ENCODE measurements at places on chromosomes 1 and 21.

DNA sequence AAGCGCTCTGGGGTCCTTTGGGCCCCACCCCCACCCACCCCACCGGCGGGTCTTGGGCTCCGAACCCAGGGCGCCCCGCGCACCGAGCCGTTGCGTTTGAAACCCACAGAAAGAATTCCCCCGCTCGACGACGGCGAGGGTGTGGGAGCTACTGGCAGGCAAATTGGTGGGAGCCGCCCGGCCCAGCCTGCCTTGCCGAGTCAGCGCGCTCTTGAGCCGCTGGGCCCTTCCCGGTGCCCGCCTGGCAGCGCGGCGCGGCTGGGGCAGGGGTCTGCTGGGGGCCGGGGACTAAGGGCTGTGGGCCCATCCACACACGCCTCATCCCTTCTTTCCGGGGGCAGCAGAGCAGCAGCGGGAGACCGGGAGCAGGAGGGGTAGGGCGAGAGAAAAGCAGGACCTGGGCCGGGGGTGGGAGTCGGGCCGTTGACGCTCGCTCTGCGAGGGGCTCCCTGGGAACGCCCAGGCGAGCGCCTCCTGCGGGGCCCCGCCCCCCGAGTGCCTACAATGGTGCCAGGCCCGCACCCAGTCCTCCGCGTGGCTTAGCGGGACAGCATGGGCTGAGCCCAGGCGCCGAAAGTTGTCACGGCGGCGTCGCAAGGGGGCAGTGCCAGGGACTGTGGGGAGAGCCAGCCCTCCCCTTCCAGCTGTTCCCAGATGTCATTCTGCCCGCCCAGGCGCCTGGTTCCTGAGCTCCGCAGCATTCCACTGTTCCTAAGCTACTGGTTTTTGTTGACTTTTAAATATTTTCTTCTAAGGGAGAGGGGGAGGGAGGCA is at the start of gene C1orf94:
Gene C1orf94 (plus strand): TSS at position 78 of the 774 bp plus-strand sequence. CDS start 883 bp downstream, outside the sequence.
- DNase-seq, result no peak

DNA sequence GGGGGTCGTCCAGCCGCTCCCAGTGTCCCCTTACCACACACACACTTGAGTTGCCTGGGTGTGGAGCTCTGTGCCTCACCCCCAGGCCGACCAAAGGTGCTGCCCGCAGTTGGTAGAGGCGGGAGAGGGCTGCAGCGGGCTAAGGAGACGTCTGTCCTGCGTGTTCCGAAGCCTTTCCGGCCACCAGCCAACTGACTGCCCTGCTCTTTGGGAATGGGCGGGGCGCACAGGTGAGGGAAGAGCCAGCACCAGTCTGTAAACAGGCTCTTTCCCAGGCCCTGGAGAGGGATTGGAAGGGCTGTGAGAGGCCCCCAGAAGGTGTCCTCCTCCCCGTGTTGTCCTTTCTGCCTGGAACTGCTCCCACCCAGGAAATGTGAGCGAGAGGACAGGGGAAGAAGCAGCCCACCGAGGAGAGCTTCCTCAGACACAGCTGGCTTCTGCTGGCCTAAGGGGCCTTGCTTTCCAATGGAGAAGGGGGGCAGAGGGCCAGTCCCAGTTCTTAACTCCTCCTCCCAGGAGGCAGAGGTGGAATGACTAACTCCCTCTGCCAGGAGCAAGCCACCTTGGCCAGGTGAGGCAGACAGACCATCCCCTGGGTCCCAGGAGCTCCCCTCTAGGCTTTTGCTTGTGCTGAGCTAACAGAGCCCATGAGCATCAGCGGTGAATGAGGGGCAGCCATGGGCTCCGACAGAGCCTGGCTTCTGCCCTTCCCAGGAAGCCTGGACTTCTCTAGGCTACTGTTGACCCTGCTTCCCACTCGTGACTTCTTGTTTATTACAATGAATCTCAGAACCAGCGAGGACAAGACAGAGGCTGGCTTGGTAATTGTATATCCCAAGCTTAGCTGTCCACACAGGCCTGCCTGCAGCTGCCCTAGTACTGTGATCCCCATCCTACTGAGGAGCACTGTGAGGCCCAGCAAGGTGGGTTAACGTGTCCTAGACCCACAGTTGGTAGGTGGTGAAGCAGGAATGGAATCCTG is 158.1 kb upstream of the COA6 start:
- no peak for DNase-seq

- DNase-seq, result peak; percentile 83
These were observed 8.0 kb upstream of the RLF start for GRCh38 chr1:40153073-40153770.

DNA sequence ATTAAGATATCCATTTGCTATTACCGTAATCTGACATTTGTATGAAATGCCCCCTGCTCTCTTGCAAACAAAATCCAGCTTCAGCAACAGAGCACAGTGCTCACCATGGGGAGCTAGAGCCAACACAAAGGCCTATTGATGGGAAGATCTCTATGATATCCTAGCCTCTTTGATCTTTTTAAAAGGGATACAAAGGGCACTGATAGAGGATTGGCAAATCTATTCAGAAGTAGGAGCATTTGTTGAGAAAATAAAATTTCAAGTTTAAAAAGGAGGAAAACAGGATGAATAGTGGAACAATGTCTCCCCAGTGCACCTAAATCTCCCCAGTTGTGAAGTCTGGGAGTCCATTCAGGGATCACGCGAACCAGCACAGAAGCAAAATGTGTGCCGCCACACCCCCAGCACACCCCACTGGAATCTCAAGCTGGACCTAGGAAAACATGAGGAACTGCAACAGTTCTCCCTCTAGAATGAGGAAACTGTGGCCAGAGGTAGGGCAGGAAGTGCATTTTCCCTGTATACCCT is 32.2 kb downstream of the MRAP start:
- DNase-seq, result no peak

Measured in activated CD4-positive, alpha-beta T cell treated with anti-CD3 and anti-CD28 coated beads, Interleukin-2, amount 10 ng/mL, durations not matched to agents 24 days and 14 days (primary cell).